ENCODE measurements at places on chromosomes 2 and 18.
A peak's percentile ranks its signal among the peaks of the same experiment; 100 is the strongest.

DNA sequence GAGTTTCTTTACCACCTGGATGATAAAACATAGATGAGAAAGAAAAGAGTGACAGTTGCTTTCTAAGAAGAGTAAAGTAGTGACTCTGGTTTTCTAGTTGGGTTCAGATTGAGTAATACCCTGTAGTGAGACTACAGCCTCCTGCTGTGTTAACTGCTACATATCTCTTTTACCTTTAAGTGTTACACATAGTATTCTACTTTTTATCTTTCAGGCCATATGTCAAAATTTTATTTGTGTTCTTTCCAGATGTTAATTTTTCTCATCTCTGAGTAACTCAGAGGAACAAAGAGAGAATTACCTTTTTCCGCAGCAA, 348.2 kb downstream of the CTNNA2 start:
- no peak for DNase-seq

DNA sequence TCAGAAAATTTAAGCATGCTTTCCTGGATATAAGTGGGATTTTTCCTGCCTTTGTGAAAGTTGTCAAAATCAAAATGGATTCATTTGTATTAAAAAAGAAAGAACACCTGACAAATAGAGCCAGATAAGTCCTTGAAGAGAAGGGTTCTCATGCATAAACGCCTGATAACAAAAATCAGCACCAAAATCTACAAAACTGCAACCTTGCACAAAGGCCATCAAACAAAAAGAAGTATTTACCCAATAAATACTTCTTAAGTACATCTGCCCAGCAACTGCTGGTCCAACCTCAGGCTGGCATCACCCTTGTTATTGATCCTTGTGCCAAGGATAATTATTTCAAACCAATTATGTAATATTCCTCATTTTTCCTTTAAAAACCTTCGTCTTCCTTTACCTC, 315.9 kb downstream of the GPD2 start:
- no peak for DNase-seq

DNA sequence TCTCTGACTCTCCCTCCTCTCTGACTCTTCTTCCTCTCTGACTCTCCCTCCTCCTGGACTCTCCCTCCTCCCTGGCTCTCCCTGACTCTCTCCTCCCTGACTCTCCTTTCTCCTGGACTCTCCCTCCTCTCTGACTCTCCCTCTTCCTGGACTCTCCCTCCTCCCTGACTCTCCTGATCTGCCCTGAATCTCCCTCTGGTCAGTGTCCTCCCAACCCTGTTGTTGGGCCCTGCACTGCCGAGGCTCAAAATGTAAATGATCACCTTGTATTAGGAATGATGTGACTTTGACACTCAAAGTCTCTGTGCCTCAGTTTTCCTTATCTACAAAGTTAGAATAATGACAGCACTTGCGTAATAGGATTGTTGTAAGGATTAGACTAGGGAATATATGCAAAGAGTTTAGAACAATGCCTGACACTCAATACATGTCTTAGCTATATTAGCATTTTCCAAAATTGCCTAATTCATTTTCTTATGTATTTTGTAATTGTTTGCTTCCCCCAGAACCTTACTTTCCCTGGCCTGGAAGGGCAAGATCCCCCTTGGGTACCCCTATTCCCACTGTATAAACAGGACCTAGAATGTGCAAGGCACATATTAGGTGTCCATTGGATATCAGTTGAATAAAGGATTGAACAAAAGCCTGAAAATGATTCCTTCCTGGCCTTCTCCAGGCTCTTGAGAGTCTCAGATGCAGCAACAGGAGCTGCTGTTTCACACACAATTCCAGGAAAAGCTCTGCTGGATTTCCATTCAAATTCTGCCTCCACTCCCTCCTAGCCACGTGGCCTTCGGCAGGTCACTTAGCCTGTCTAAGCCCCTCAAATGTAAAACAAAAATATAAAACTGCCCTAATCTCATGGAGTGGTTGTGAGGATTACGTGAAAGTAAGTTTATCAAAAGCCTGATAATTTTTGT, 170.1 kb downstream of the INHBB start:
- DNase-seq = no peak

GRCh38 chr2:9423100-9423921, at the start of the genes CPSF3 and ITGB1BP1:
CPSF3 (plus strand) TSS chr2:9423654; CDS start chr2:9423774, 120 bp downstream.
ITGB1BP1 (minus strand) TSS chr2:9423528; CDS start chr2:9418697, 4,831 bp downstream.
- DNase-seq = peak; percentile 98

DNA sequence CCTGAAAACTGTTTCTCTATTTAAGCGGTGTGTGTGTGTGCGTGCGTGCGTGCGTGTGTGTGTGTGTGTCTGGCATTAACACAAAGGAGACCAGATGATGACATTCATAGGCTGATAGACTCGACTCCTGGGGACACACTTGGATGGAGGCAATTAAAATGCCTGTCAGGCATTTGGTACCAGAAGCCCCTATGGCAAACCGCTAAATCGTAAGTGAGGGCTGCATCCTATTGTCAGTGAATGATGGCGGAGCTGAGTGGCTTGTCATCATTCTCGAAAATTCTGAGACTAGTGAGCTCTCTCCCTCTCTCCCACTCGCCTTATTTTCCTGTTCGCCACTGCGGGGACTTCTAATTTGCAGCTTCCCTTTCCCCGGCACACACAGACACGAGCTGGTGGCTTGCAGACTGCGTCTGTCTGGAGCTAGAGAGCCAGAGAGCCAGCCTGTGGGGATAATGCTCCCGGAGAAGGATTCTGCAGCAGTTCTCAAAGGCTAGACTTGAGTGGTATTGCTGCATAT, 155.4 kb downstream of the MAP2 start:
- DNase-seq = peak; percentile 50

- DNase-seq = no peak
Measured at GRCh38 chr2:130825231-130825965, 11.3 kb upstream of the ARHGEF4 start.

GRCh38 chr2:171394164-171394740, 39.5 kb downstream of the METTL8 start:
- peak; percentile 18 for DNase-seq

GRCh38 chr2:73920577-73921545, 5.8 kb upstream of the DGUOK start:
- DNase-seq = peak; percentile 16

DNA sequence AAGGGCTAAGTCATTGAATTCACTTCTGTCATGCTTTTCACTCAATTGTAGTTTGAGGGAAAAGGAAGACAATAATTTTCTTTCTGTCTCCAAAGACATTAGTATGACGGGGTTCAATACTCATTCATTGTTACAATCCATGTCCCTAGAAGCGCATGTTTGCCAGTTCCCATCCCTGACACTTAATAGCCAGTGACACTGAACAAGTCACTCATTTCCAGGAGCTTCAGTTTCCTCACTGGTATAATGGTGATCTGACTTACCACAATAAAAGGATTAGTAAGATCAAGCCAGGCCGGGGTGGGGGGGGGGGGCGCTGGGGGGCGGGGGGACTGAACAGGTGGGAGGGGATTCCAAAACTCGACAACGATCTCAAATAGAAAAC, 144.8 kb upstream of the MAP3K20 start:
- no peak for DNase-seq

- DNase-seq = no peak
Measured at GRCh38 chr2:51344886-51345285, 313.0 kb upstream of the NRXN1 start.

DNA sequence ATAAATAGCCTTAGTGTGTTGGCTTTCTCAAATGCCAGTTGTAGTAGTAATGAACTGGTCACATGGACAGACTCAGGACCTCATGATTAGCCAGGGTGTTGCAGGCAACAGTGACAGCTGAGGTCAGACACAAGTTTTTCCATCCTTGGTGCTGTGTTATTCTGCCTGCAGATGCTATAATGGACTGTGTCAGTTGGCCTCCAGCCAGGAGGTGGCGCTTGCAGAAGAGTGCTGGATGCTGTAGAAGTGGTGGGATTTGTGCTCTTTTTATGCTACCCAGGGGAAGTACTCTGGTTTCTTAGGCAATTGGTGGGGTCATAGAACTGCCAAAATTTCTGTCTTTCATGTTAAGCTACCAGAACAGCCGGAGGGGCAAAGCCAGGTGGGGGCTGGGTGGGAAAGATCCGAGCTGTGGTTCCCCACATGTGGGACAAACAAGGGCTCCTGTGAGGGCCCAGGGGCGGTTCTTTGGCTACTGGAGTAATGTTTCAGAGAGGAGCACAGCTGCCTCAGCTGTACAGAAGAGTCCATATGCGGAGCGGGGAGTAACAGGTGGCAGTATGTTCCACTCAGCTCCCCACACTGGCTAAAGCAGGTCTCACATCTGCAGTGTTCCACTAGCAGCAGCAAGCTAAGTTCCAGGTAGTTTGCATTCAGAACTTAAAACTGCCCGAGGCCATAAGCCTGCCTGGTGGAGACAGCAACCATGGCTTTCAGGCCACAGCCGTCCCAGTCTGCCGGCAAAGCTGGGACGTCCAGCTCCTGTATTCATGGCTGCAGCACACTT, 104.4 kb downstream of the GULP1 start:
- no peak for DNase-seq

GRCh38 chr18:11906926-11907874, 917 bp downstream of the MPPE1 start:
- peak; percentile 24 for DNase-seq

- no peak for DNase-seq
Measured at GRCh38 chr2:51145761-51146160, 113.8 kb upstream of the NRXN1 start.

DNA sequence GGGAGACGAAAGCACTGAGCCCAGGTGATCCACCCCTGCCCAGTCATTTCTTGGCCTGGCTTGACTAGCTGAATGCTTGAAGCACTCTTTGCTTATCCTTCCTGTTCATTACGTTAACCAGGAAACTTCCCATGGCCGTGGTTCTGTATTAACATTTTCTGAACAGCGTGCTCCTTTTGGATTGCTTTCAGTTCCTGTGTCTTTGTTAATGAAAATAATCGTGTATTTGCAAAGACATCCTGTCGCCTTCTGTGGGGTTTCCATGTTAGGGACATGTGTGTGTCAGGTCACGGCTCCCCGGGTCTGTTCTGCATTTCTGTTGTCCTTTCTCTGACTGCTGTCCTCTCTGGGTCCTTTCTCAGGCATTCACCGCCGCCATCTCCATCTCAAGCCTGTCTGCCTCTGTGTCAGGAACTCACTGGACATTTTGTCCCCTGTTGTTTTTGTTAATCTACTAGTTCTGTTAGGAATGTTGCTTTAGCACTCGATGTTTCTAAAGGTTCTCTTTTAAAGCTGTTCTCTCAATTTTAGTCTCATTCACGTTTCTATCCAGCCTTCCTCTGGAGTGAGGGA, 434.1 kb upstream of the HS6ST1 start:
- DNase-seq = no peak

GRCh38 chr2:230319211-230319862, 7.7 kb upstream of the SP140L start:
- no peak for DNase-seq

DNA sequence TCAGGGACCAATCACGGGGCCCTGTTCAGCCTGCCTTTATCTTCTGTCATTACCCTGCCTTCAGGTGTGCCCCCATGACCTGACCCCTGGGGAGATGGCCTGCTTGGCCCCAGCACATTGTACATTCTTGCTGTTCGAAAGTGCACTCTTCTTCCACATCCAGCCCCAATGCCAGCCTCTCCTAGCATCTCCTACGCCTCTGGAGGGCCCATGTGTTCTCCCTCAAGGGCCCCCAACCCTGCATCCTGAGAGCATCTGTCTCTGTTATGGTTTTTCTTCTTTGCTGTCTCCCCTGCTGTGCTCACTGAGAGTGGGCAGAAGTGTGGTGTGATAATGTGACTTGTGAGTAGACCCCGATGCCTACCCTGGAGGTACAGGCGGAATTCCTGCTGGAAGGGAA, 41.5 kb upstream of the OTOS start:
- no peak for DNase-seq

- no peak for DNase-seq
Measured at GRCh38 chr2:168814046-168814445, 11.6 kb downstream of the NOSTRIN start.

GRCh38 chr2:110101901-110102803, 13.5 kb downstream of the MALL start:
- peak; percentile 61 for DNase-seq

DNA sequence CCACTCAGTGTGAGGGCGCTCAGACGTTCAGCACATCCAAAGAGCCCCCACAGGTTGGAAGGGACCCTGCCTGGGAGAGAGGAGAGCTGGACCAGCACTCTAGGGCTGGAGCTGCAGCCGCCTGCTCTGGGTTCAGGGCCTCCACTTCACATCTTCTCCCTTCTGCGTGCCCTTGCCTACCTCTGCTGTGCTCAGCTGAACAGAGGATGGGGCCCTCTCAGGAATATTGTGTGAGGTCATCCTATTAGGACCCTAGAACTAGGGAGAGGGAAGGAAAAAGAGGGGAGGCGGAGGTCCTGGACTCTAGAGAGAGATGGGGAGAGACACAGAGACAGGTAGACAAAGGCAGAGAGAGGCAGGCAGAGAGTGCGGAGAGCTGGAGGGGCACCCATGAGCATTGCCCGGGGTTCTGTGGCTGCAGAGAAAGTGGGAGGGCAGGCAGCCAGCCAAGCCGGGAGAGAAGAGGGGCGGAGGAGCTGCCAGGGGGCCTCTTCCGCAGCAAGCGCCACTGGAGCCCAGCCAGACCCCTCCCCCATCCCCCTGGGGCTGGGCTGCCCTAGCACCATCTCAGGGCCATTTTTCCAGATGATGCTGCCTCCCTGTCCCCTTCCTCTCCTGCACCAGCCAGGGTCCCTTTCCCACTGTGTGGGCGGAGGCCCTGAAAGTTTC, 8.3 kb upstream of the TNS1 start:
- peak; percentile 47 for DNase-seq

DNA sequence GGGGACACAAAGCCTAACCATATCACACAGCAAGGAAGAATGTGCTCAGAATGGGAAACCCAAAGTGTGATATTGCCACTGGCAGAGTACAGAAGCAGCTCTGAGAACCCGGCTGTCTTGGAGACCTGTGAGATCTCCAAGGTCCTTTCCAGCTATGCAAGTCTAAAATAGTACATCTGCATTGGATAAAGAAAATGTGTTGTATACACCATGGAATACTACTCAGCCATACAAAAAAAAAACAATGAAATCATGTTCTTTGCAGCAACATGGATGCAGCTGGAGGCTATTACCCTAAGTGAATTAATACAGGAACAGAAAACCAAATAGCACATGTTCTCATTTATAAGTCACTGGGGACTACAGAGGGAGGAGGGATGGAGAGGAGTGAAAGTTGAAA, 36.5 kb upstream of the RFX8 start:
- DNase-seq = no peak

Measured in cardiac fibroblast (primary cell).